ENCODE measurements at places on chromosomes 12 and 14.

- no peak for DNase-seq
Observed at GRCh38 chr12:49675137-49675536, 32.1 kb downstream of the FMNL3 start.

DNA sequence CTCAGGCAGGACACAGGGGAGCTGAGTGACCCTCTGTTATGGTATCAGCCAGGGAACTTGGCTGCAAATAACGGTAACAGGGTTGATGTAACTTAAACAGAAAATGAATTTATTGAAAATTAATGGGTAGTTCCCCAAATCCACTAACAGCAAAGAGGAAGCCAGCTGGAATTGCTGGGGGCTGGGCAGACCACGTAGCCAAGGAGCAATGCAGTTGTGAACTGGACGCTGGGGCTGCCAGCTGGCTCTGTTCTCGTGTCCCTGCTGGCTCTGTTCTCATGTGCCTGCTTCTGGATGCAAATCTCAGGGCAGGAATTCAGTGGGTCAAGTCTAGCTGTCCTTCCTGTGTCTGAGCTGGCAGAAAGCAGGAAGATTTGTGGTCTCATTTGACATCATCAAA lies 1383.3 kb upstream of the TMEM132C start:
- DNase-seq: no peak

DNA sequence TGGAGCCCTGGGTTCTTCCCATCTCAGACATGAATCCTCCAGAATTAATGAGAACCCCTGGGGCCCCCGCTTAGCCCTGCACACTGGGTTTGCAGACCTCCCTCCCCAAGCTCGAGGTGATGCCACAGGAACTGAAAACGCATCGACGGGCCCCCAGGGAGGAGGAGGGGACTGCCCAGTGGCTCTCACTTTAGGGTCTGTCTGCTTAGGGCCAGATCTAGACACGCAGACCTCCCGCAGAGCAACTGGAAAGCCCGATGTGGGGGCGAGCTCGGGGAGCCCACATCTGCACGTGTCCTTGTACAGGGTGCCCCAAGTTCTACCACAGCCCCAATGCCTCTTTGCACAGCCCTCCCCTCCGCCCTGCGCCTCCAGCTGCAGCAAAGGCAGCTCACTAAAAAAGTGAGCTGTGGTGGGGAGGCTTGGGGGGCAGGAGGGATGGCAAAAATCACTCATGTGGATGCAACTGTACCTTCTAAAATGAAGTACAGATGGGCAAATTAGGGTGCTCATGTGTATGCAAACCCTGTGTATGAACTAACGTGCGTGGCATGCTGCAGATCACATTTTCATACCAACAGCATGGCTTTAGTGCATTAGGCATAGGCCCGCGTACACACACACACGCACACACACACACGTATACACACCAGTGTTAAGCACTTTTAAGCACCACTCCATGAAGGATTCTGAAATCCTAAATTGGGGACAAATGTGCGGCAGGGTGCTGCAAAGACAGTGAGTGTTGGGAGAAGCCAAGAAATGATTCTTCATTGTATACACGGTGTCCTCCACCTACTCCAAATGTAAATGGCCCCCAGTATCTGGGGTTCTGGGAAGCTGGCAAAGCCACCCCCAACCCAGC lies 99.9 kb upstream of the MAP1LC3B2 start:
- DNase-seq: no peak

GRCh38 chr12:75814851-75815754 lies 216.5 kb downstream of the PHLDA1 start:
- DNase-seq: no peak

GRCh38 chr14:74514471-74514941 lies 20.9 kb downstream of the ISCA2 start:
- DNase-seq: no peak

GRCh38 chr12:78167510-78167909 lies 336.8 kb downstream of the NAV3 start:
- no peak for DNase-seq

- no peak for DNase-seq
Observed at GRCh38 chr12:78562368-78563205, 302.0 kb upstream of the SYT1 start.

GRCh38 chr12:19620222-19620621 lies 180.9 kb downstream of the AEBP2 start:
- no peak for DNase-seq

DNA sequence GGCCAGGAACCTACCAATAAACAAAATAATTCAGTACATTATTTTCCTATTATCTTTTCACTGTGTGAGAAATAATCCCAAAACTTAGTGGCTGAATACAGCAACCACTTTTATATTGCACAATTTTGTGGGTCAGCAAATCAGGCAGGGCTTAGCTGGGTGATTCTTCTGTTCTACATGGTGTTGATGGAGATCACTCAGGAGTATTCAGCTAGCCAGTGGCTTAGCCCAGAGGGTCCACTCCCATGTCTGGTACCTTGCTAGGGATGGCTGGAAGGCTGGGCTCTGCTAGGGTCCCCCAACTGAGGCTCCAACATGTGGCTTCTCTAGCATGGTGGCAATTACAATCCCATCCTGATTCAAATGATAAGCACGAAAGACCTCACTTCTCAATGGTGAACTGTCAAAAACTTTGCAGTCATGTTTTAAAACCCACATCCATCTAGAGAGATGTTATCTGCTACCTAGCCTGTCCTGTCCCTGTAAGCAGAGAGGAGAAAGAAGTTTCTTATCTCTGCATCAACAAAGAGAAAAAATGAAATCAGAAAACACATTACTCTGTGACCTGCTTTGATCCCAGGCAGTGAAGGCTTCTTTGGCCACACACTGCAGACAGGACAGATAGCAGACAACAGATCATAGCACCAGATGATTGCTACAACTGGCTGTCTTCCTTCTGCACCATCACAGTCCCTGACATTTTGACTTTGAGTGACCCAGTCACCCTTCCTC lies 51.0 kb upstream of the MYL2 start:
- no peak for DNase-seq

GRCh38 chr12:93571925-93572711 lies at the start of gene SOCS2:
TSS of gene SOCS2 (plus strand) at chr12:93572675. CDS start at chr12:93572898, 223 bp downstream.
- DNase-seq: peak; percentile 7

DNA sequence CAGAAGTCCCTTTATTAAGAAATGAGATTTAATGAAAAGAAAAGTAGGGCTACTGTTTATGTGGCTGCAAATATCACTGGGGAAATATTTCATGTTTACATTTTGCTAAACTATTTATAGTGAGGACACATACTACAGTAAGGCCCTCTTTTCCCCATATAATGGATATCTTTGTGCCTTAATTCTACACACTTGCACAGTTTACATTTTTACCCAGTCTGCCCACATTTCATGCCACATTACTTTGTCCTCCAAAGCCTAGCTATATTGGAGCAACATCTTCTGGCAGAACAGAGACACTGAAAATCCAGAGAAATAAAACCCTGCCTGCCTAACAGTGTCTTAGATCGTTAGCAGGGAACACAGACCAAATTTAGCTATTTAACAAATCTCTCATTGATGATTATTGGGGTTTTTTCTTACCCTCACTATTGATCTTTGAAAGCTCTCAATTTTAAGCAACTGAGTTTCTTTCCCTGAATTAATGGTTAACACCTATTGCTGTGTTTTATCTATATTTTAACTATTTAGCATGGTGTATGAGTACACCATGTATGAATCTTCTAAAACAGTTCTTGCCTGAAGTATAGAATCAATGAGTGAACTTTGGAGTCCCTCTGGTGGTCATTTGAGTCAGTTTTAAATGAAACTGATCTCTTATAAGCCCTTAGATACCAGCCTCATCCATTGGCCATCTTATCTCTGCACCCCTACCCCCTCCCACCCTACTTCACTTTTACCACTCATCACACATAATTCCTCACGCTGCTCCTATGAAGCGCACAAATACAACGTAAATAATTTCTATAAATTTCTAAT lies 170.2 kb downstream of the BCAT1 start:
- no peak for DNase-seq

DNA sequence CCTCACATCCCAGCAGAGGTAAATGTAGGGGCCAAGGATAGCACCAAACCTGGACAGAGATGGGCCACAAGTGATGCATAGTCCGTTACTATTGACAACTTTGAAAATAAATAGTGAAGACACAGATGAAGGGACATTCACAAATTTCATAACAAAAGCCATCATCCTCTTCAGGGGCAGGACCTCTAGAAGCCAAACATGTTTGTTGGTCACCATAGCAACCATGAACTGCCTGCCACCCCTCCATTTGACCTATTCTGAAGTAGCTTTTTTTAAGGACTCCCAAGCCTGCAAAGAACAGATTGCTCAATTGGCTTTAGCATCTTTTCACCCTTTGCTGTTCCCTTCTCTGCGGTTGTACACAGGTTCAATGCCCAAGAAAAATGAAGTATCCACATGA lies 35.7 kb upstream of the MDM1 start:
- no peak for DNase-seq

DNA sequence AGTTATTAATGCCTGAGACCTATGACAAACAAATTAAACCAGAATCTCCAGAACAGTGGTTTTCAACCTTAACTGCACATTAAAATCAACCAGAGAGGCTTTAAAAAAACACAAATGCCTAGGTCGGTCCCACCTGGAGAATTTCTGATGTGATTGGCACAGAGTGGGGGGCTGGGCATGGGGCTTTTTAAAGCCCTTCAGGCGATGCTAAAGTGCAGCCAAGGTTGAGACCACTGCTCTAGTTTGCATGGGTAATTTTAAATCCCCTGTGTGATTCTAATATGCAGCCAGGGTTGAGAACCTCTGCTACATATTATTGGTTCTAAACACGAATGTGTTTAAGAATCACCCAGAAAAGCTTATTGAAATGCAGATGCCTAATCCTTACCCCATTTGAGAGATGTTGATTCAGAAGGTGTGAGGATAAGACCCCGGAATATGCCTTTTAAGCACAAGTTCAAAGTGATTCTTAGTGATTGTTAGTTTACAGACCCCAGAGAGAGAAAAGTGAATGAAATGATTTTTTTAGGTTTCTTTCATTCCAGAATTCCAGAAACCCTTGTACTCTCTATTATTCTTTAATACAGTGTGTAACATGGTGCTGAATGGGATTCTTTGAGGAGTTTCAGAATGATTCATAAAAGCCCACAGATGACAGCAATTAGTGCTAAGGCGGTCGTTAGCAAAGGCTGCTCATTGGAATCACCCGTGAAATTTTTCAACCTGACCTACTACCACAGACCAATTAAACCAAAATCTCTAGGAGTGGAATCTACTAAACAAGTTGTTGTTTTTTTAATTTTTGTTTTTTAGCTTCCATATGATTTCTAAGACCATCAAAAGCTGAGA lies 44.9 kb downstream of the LIN7A start:
- DNase-seq: no peak

DNA sequence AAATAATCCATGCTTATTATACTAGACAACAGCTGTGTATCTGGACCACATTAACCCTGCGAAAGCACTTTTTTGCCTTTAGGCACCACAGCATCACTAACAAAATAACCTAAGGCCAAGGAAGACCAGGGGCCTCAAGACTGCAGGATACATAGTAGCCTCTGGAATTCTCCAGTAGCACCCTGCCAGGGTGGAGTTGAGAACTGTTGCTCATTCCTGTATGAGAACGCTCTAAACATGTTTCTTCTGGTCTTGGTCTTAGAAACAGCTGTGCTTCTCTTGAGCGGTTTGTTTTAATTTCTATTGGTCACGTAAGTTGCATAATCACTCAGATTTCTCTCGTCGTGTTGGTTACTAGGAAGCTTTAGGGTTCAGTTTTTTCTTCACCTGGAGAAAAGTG lies 7.9 kb downstream of the B4GALNT3 start:
- no peak for DNase-seq

- DNase-seq: no peak
Observed at GRCh38 chr14:85915711-85916110, 385.8 kb downstream of the FLRT2 start.

DNA sequence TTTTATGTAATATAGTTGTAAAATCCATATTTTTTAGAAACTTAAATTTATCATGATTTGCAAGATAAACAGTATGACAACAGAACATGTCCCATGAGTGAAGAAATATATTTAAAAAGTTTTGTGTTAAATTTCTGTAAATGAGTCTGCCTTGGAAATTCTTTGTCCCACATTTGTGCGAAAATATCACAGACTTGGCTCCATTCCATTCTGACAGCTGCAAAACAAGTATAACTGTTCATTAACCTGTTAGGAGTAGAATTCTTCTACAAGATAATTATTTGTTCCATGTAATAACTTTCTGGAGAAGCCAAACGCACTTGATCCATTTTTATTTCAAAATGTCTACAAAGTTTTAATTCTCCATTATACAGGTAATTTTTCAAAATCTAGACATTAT lies 37.9 kb downstream of the MDM1 start:
- DNase-seq: no peak

- DNase-seq: no peak
Observed at GRCh38 chr14:88296351-88296750, 26.7 kb downstream of the KCNK10 start.

Measured in stimulated activated CD4-positive, alpha-beta T cell treated with anti-CD3 and anti-CD28 coated beads, Interleukin-2, amount 100 ng/mL, for 48 hours (primary cell).